Immature natural killer cell (primary cell): ENCODE measurements at places on chromosomes 7 and 10.

GRCh38 chr10:86104611-86105145 is 261.9 kb downstream of the GRID1 start:
- H3K27me3 ChIP-seq = peaks cover 2% of the 10 kb centered on the region
- DNase-seq = no peak
- H3K36me3 ChIP-seq = no peaks in the 10 kb centered on the region
- no peak overlapping the region for H3K4me3 ChIP-seq
- no peaks in the 10 kb centered on the region for H3K4me1 ChIP-seq
- H3K27ac ChIP-seq = no peak overlapping the region

DNA sequence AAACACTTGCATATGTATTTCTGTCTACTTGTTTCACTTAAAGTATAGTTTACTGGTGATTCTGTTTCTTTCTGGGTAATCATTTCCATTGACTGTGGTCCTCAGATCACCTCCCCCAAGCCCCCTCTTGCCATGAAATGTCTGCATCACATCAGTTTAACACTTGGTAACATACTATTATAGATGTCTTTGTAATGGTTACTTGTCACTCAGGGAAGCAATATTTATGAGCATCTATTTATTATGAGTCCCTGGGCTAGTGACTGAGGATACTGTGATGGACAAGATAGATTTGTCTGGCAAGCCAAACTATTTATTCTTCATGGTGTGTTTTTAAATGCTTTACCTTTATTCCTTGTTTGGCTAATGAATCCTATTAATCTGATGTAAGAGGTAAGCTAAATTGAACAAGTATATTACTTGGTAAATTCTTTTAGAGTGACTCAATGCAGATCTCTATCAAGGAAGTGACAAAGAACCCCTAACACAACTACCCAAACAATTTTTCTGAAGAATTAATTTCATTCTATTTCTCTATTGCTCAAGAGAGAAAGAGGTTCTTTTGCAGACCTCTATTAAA is 270.9 kb downstream of the RELN start:
- H3K4me1 ChIP-seq = no peaks in the 10 kb centered on the region
- H3K4me3 ChIP-seq = no peak overlapping the region
- H3K36me3 ChIP-seq = no peaks in the 10 kb centered on the region
- no peak for DNase-seq

DNA sequence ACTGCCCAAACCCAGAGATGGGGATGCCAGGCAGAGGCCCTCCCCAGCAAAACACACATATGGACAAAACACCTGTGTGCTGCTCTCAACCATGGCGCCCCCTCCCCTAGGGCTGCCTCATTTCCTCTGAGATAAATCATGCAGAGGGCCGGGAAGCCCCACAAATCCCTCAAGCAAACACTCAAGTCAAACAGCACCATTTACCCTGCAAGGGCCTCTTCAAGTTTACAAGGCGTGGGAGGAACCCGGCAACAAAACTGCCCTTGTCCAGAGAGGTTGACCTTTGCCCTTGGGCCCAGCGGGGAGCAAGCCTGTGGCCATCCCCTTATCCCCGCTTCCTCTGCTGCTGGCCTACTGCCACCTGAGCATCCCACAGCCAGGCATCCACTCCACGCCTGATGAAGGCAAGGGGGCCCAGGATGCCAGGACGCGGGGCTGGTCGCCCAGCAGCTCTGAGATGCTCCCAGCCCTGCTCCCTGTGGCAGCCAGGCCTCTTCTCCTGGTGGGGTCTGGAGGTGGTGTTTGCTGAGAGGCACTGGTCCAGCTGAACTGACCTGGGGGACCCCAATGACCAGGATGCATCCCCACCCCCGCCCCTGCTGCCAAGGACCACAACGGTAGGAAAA is 77.4 kb downstream of the DLG5 start:
- DNase-seq = no peak
- no peak overlapping the region for H3K4me3 ChIP-seq
- no peaks in the 10 kb centered on the region for H3K27me3 ChIP-seq
- H3K27ac ChIP-seq = peak overlapping the region; percentile 61

GRCh38 chr10:84401854-84402611 is 73.6 kb downstream of the CCSER2 start:
- peaks cover 4% of the 10 kb centered on the region for H3K36me3 ChIP-seq
- peaks cover 2% of the 10 kb centered on the region for H3K27me3 ChIP-seq
- H3K27ac ChIP-seq = no peak overlapping the region

DNA sequence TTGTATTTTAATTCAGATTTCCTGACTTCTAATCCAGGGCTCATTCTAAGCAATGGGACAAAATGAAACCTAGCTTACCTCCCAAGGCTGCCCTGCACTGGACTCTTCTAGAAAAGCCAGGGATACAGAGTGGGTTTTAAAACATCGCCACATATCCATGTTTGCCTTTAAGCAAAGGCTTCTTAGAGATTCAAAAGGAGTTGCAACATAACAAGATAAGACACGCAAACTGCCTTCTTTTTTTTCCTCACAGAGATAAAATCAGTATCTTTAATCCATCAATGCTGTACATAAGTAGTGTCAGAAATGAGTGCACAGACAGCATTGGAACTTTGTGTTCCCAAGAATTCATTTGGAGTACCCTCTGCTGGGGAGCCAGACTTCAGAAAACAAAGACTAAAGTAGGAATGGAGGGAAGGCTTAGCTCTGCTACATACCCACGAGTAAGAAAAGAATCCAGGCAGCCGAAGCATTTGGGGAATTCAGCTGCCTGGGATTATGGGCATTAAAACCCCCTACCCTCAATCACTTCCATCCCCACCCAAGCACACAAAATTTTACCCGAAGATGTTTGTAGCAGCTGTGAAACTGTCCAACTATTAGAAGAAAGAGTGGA is 427.8 kb downstream of the ARL4A start:
- no peak overlapping the region for H3K27ac ChIP-seq
- H3K4me3 ChIP-seq = no peak overlapping the region
- H3K36me3 ChIP-seq = no peaks in the 10 kb centered on the region
- H3K27me3 ChIP-seq = peaks cover 2% of the 10 kb centered on the region

GRCh38 chr7:149729983-149730801 is 43.2 kb downstream of the ZNF467 start:
- no peak overlapping the region for H3K27ac ChIP-seq
- H3K4me1 ChIP-seq = no peaks in the 10 kb centered on the region
- DNase-seq = no peak
- no peaks in the 10 kb centered on the region for H3K27me3 ChIP-seq
- H3K36me3 ChIP-seq = peaks cover 24% of the 10 kb centered on the region

GRCh38 chr10:52313933-52314821 is at the start of gene DKK1:
DKK1 (plus strand) TSS chr10:52314281; CDS start chr10:52314435, 154 bp downstream.
- peaks cover 16% of the 10 kb centered on the region for H3K4me1 ChIP-seq
- H3K27ac ChIP-seq = no peak within 1 kb of the TSS
- H3K27me3 ChIP-seq = peaks cover 12% of the 10 kb centered on the region
- DNase-seq = peak; percentile 4
- H3K4me3 ChIP-seq = peak within 1 kb of the TSS; percentile 68
- H3K36me3 ChIP-seq = no peaks in the 10 kb centered on the region

- DNase-seq = peak; percentile 50
- peak overlapping the region; percentile 86 for H3K4me3 ChIP-seq
- H3K27me3 ChIP-seq = no peaks in the 10 kb centered on the region
- no peaks in the 10 kb centered on the region for H3K36me3 ChIP-seq
- peak overlapping the region; percentile 88 for H3K27ac ChIP-seq
- peaks cover 76% of the 10 kb centered on the region for H3K4me1 ChIP-seq
Observed at GRCh38 chr10:62689712-62690111, 114.8 kb upstream of the ADO start.

- peaks cover 4% of the 10 kb centered on the region for H3K27me3 ChIP-seq
- no peak overlapping the region for H3K4me3 ChIP-seq
- no peak overlapping the region for H3K27ac ChIP-seq
- DNase-seq = no peak
- H3K4me1 ChIP-seq = no peaks in the 10 kb centered on the region
Observed at GRCh38 chr10:18021725-18022480, 70.2 kb downstream of the SLC39A12 start.

- H3K4me3 ChIP-seq = no peak overlapping the region
- H3K27me3 ChIP-seq = peaks cover 19% of the 10 kb centered on the region
- DNase-seq = no peak
- H3K4me1 ChIP-seq = peaks cover 86% of the 10 kb centered on the region
- H3K36me3 ChIP-seq = no peaks in the 10 kb centered on the region
- no peak overlapping the region for H3K27ac ChIP-seq
Observed at GRCh38 chr10:11153766-11154165, 136.1 kb downstream of the CELF2 start.

GRCh38 chr7:147535701-147536111 is 1054.9 kb upstream of the C7orf33 start:
- H3K4me3 ChIP-seq = no peak overlapping the region
- H3K27me3 ChIP-seq = no peaks in the 10 kb centered on the region
- DNase-seq = no peak
- H3K36me3 ChIP-seq = no peaks in the 10 kb centered on the region
- H3K4me1 ChIP-seq = no peaks in the 10 kb centered on the region

GRCh38 chr7:92648067-92648466 is 57.9 kb upstream of the FAM133B start:
- no peaks in the 10 kb centered on the region for H3K36me3 ChIP-seq
- no peak overlapping the region for H3K4me3 ChIP-seq
- H3K4me1 ChIP-seq = peaks cover 53% of the 10 kb centered on the region
- H3K27me3 ChIP-seq = no peaks in the 10 kb centered on the region
- no peak for DNase-seq

DNA sequence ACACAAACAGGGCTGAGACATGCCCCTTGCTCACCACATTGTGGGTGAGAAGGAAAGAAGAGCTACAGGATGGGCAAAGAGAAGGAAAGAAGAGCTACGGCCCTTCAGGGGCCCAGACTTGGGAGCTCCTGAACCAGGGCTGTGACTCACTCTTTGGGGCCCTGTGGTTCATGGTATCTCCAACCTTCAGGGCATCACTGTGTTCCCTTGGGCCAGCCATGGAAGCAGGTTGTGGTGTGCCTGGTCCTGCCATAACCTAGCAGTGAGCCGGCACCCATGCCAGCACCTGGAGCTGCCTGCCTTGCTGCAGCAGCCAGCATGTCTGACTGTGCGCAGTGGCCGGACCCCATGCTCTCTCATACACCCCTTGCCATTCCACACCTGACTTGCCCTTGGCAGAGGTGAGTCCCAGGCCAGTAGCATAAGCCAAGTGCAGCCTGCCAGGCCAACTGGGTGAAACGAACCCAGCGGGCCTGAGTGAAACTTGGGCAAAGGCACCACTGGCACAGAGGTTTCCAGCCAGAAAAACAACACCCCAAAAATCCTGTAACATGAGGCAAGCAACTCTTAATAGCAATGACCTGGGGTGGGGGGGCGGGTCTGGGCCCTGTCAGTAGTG is 89.0 kb upstream of the CACUL1 start:
- no peak overlapping the region for H3K27ac ChIP-seq
- no peaks in the 10 kb centered on the region for H3K4me1 ChIP-seq
- DNase-seq = no peak
- H3K27me3 ChIP-seq = peaks cover 7% of the 10 kb centered on the region
- no peaks in the 10 kb centered on the region for H3K36me3 ChIP-seq
- H3K4me3 ChIP-seq = no peak overlapping the region

- H3K36me3 ChIP-seq = peaks cover 5% of the 10 kb centered on the region
- no peak for DNase-seq
- no peaks in the 10 kb centered on the region for H3K27me3 ChIP-seq
- H3K27ac ChIP-seq = no peak overlapping the region
Observed at GRCh38 chr10:125799451-125800182, 23.4 kb downstream of the UROS start.

DNA sequence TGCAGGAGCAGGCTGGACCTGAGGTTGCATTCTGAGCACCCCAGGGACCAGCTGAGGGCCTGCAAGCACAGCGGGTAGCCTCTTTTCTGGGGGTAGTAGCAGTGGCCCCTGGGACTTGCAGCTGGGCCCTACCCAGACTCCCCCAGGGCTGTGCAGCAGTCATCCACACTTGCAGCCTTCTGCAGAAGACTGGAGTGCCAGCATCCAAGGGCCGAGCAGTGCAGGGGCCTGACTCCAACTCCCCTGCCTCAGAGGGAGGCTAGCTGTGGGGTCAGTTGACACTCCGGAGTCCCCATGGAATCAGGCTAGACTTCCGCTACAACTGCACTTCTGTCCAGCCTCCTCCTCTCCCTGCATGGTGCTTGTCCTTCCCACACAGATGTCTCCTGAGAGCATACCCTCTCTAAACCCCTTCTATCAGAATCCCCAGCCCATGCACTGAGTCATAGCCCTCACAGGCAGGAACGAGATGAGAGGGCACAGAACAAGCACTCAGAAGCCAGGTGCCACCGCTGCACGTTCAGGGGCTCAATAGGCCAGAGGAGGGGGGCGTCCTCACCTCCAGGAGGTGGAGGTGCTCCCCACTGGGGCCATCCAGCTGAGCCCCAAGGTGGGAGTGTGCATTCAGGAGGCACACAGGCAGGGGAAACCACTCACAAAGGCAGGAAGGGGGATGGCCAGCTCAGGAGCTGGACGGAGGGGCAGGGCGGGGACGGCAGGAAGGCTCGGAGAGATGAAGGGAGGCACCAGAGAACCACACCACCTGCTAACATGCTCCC is 7.5 kb downstream of the RASGEF1A start:
- H3K4me3 ChIP-seq = no peak overlapping the region
- no peak overlapping the region for H3K27ac ChIP-seq
- no peaks in the 10 kb centered on the region for H3K36me3 ChIP-seq
- DNase-seq = no peak
- peaks cover 5% of the 10 kb centered on the region for H3K27me3 ChIP-seq

DNA sequence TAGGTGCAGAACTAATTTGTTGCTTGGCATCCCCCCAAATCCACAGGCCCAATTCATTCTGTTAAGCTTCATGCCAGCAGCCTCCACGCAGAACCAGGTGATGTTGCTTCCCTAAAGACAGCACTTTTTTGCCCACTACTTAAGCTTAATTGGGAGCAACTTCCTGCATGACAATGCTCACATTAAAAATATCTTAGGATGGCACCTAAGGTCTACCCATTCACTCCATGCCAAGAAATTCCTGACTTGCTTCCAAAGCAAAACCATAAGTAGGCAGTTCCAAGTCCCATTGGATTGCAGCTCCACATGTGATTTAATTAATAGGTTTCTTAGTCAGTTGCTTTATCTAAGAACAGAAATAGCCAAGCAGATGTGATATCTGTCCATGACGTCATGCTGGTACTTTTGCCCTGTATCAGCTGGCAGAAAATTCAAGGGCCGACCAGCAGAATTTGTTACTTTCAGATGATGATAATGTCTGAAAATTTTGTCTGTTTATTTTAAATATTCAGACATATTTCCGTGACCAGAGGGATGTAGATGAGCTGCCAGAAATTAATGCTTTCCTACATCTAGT is 325.5 kb downstream of the LHFPL3 start:
- H3K27me3 ChIP-seq = peaks cover 2% of the 10 kb centered on the region
- no peaks in the 10 kb centered on the region for H3K36me3 ChIP-seq
- H3K27ac ChIP-seq = no peak overlapping the region
- no peak overlapping the region for H3K4me3 ChIP-seq
- no peaks in the 10 kb centered on the region for H3K4me1 ChIP-seq

- H3K27me3 ChIP-seq = peaks cover 4% of the 10 kb centered on the region
- no peak overlapping the region for H3K4me3 ChIP-seq
- DNase-seq = no peak
- no peak overlapping the region for H3K27ac ChIP-seq
- no peaks in the 10 kb centered on the region for H3K36me3 ChIP-seq
Observed at GRCh38 chr7:72313906-72314305, 98.2 kb downstream of the CALN1 start.

- H3K27me3 ChIP-seq = peaks cover 3% of the 10 kb centered on the region
- H3K4me3 ChIP-seq = no peak overlapping the region
- no peak for DNase-seq
- no peaks in the 10 kb centered on the region for H3K36me3 ChIP-seq
Observed at GRCh38 chr10:125662584-125662983, 20.4 kb downstream of the TEX36 start.

GRCh38 chr7:149872419-149873073 is 1.2 kb upstream of the ATP6V0E2 start:
- H3K36me3 ChIP-seq = peaks cover 4% of the 10 kb centered on the region
- peak overlapping the region; percentile 87 for H3K4me3 ChIP-seq
- no peak for DNase-seq
- no peaks in the 10 kb centered on the region for H3K27me3 ChIP-seq
- H3K27ac ChIP-seq = peak overlapping the region; percentile 25
